ENCODE measurements at places on chromosomes 3 and 15. TPM values are rescaled to one million over a fixed set of nuclear protein-coding genes. Genes with fewer than 3 reads are reported as not detected.

The KLHL6 gene
- total RNA-seq, result 0.07 TPM

The PLXNA1 gene
- 84.7 TPM for total RNA-seq

The UMPS gene
- total RNA-seq, result 31.2 TPM

The DLEC1 gene
- total RNA-seq, result not detected

The ROBO2 gene
- total RNA-seq, result 0.28 TPM

The CCR8 gene
- not detected for total RNA-seq

The ACOX2 gene
- total RNA-seq, result 0.85 TPM

The SMCO1 gene
- total RNA-seq, result not detected
